Thymus (tissue), 14 donors: ENCODE measurements at places on chromosomes 7 and 10.

- DNase-seq, result peak; percentile 44
Observed at GRCh38 chr10:97914837-97915211, 65.2 kb downstream of the GOLGA7B start.

- no peak for DNase-seq
Observed at GRCh38 chr7:90749774-90750173, 153.7 kb downstream of the CDK14 start.

DNA sequence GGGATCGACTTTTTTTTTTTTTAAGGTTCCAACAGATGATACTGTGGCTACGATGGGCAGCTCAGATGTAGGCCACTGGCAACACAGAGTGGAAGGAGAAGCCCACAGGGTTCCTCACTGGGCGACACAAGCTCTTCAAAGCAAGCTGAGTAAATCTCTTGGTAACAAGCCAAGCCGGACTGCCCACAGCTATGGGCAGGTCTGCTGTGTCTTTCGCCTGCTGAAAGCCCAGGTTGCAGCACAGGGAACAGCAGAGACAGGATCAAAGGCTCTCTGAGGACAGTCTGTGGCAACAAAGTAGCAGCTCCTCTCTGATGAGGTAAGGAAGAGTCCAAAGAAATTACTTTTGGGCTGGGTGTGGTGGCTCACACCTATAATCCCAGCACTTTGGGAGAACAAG is 83.6 kb downstream of the KCNMA1 start:
- DNase-seq, result no peak

- no peak for DNase-seq
Observed at GRCh38 chr10:131184503-131184902, 127.0 kb downstream of the TCERG1L start.

- DNase-seq, result no peak
Observed at GRCh38 chr7:67343572-67343971, 346.9 kb downstream of the TYW1 start.

GRCh38 chr10:43210556-43210955 is 56.3 kb downstream of the RASGEF1A start:
- DNase-seq, result no peak

DNA sequence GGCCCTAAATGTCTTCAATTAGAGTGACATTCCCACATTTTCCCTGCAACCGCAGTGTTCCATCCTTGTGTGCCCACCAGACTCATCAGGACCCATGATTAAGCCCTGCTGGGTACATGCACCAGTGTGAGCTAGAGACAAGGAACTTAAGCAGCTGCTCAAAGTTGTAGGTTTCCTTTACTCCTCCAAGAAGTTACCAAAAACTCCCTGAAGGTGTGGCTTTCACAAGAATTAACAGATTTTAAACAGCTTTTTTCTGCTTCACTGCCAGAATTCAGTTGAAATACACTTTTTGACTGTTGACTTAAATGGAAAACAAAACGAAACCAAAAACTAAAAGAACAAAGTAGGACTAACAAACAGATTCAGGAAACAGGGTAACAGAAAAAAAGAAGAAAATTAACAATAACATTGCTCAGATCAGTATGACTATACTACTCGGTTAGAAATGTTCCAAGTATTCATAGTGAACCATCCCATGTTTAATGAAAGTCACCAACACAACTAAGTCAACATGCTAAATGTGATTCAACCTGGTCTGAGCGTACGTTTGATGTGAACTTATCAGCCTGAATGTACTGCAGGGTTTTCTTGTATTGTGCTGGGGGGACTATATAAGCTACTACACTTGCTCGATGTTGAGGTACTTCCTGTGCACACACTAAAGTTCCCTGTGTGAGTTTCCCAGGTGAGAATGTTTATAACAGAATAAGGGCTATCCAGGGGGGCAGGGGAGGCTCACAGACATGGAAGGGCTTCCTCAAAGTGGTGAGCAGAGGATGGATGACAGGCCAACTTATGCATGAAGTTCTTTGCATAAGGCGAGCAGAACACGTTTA is 22.2 kb downstream of the SLC37A3 start:
- no peak for DNase-seq

DNA sequence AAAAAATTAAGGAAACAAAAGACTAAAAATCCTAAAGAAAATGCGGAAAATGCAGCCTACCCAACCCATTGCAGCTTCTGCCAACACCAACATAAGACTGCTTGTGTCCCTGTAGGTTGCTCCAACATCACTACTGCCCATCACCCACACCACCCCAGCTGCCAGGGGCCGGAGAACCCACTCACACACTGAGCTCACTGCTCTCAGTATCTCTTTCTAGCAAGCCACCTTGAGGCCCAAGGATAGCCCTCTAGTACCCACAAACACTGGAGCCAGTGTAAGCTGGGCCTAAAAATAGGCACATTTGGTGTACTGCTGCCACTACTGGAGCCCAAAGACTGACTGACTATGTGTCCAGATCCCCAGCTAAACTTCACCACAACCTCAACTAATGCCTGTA is 67.3 kb downstream of the MEST start:
- no peak for DNase-seq

DNA sequence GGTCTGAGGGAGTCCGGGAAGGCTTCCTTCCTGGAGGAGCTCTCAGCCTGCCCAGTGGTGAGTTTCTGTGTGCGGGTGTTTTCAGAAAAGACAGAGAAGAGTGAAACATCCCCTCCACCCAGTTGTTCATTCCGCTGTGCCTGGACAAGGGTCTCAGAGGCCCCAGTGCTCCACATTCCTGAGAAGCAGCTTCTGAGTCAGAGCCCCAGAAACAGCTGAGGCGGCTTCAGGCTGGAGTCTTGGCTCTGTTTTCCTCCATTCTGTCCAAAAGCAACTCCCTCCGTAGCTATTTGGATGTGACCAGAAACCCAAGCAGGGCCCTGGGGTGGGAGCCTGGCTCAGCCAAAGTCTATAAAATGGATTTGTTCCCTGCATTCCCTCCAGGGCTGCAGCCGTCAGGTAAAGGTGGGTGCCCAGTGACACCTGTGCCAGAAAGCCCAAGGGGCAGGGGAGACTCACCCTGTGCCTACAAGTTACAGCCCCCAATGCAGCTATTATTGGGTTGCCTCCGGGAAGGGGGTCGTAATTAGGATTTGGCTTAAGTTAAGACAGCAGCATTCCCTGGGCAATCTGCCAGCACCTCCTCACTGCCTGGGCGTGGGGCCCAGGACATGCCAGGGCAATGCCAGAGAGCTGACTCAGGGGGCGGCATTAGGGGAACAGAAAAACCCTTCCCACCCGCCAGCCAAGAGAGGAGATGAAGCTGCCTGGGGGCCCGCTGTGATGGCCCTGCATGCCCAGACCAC is 13.1 kb upstream of the CAMK2G start:
- no peak for DNase-seq

DNA sequence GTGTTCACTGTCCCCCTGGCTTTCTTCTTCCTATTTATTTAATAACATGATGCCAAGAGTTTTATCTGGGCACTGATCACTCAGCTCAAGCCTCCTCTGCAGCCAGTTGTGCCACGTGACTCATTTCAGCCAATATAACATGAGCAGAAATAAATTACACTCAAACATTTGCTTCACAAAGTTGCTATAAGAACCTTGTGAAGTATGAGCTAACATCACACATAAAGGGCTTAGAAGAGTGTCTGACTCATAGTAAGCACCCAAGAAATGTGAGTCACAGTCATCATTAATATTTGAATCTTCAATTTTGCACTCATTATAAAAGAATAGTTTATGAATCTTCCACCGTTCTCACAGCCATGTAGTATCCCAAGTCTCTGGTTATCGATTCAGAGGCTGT is 414.6 kb upstream of the NPVF start:
- DNase-seq, result no peak

DNA sequence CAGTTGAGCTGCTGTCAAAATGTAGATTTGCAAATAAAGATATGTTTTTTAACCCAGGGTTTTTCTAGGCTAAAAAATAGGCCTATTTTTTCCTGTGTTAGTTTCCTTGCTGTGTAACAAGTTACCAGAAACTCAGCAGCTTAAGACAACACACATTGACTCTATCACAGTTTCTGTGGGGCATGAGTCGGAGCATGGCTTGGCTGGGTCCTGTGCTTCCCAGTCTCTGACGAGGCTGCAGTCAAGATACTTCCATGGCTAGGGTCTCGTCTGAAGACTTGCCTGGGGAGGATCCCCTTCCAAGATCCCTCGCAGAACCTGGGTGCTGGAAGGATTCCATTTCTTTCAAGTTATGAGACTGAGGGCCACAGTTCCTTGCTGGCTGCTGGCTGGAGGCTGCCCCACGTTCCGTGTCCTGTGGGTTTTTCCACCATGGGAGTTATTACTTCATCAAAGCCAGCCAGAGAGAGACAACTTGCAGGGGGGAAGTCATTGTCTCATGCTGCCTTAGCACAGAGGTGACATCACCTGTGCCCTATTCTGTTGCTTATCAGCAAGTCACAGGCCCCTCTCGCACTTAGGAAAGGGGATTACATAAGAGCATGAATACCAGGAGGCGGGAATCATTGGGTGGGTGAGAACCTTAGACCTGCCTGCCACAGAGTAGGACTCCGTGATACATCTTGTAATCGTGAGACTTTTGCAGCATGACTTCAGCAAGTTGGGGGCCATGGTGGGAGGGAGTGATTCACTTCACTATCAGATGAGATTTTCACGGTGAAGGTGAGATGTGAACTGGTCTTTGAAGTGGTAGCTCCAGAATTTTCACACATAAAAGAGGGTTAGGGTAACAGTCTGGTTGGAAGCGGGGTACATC is 77.9 kb downstream of the CCNY start:
- DNase-seq, result no peak

- no peak for DNase-seq
Observed at GRCh38 chr10:59384761-59385160, 22.4 kb upstream of the FAM13C start.

DNA sequence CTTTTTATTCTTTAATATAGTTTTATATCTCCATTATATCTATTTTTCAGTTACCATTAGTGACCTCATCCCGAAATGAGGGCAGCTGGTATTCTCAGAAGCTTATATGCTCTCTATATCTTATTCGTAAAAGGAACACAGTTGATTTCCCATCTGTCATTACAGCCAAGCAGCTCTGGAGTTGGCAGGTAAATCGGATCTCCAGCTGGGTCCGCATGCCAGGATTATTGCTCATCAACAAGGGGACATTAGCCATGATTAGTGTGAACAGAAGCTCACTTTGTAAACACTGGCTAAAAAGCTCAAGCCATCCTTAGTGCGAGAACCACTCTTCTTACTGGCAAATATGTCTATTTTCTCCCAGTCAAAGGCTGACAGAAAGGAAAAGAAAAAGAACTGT is 180.3 kb downstream of the NPSR1 start:
- no peak for DNase-seq

DNA sequence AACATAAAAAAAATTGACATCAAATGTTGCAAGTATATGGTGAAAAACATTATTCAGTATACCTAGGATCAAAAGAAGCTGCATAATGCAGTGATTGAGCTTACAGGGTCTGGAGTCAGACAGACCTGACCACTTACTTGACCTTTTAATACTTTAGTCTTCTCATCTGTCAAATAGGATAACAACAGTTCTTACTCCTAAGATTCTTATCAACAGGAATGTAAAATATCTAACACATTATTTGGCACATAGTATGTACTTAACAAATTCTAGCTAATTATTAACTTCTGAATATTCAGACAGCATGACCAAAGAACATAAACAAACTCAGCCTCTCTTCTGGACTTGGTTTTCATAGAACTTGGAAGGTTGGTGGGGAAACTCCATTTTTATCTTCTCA is 45.6 kb upstream of the PIP4K2A start:
- DNase-seq, result no peak

DNA sequence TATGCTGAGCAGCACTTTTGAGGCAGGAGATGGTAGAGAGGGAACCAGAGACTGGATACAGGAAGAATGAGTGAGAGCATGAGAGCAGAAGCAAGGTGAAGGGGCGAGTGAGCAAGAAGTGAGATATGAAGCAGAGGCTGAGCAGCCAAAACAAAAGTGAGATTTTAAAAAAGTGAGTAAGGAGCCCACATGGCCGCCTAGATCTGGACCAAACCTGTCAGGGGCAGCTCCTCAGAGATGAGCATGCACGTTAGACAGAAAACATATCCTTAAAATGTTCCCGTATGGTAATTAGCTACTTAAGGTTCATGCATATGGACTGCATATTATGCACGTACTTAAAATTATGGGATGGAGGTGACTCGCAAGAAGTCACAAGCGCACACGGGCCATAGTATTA is 22.5 kb downstream of the TMEM176A start:
- no peak for DNase-seq

DNA sequence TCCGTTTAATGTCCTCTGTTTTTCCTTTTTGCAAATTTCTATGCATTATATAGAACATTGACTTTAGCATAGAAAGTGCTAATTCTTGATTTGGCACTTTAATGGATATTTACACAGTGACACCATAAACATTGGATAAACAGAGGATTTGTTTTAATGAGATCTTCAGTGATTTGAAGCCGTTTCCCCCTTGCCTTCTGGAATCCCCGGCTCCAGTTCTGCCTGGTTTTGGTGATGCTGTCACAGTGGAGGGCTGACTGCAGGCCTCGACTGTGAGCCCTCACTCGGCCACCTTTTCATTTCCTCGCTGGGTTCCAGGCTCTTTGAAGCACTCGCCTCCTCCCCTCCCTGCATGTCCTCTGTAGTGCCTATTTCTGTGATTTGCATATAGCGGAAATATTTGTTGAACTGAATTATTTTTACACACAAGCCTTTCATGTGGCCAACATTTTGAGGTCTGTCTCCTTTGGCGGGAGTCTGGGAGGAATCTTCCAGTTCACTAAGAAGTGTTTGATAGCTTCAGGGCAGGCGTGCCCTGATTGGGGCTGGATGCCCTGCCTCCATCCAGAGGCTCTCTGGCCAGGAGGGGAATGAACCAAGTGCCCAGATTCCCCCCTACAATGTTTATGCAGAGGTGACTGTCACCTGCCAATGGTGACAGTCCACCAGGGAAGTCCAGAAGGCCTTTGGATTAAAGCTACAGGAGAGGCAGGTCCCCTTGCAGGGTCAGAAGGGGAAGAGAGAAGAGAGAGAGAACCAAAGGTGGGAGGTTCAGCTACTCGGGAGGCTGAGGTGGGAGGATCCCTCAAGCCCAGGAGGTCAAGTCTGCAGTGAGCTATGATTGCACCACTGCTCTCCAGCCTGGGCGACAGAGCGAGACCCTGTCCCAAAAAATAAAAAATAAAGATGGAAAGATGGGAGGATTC is 67.5 kb downstream of the CUX1 start:
- peak; percentile 21 for DNase-seq

GRCh38 chr10:26821699-26822570 is 38.8 kb downstream of the ABI1 start:
- no peak for DNase-seq
